Gastrocnemius medialis (tissue), 4 donors: ENCODE measurements at places on chromosomes 16 and 17. TPM values are rescaled to one million over a fixed set of nuclear protein-coding genes. Genes with fewer than 3 reads are reported as not detected.

- no peak overlapping the region for H3K27ac ChIP-seq
- no peaks in the 10 kb centered on the region for H3K4me1 ChIP-seq
- H3K36me3 ChIP-seq, result no peaks in the 10 kb centered on the region
- H3K27me3 ChIP-seq, result no peaks in the 10 kb centered on the region
Measured at GRCh38 chr16:50102051-50102746, 36.4 kb downstream of the HEATR3 start.

GRCh38 chr16:12613131-12613991 is 190.3 kb downstream of the CPPED1 start:
- no peak for DNase-seq
- no peaks in the 10 kb centered on the region for H3K36me3 ChIP-seq
- no peaks in the 10 kb centered on the region for H3K27me3 ChIP-seq
- no peak overlapping the region for H3K27ac ChIP-seq

DNA sequence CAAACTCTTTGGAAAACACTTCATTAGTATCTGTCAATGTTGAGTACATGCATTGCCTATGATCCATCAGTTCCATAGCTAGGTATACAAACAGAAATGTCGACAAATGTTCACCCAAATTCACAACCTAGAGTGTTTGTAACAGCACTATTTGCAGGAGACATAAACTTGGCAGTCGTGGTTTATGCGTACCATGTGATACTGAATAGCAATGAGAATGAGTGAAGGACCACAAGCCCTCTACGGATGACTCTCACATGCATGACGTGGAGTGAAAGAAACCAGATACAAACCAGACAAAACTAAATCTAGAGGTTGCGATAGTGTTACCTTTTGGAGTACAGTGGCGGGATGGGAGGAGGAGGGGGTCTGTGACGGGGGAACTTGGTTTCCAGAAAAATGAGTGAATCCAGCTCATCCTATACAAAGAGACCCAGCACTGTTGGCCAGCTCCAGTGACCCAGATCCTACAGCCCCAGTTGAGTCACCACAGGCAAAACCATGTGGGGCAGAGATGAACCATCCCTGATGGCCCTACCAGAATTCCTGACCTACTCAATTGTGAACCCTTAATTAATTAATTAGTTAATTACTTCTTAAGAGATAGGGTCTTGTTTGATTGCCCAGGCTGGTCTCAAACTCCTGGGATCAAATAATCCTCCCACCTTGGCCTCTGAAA is 15.9 kb upstream of the ULK2 start:
- H3K4me1 ChIP-seq, result no peaks in the 10 kb centered on the region
- H3K27ac ChIP-seq, result no peak overlapping the region
- H3K36me3 ChIP-seq, result no peaks in the 10 kb centered on the region
- DNase-seq, result no peak
- no peak overlapping the region for H3K4me3 ChIP-seq

- no peaks in the 10 kb centered on the region for H3K36me3 ChIP-seq
- H3K27ac ChIP-seq, result peak overlapping the region; percentile 99
- no peak for DNase-seq
Measured at GRCh38 chr16:71896764-71897368, 1.5 kb downstream of the IST1 start.

Gene ARL2BP
- total RNA-seq, result 47.4 TPM
